ENCODE measurements at places on chromosomes 3 and 15.

- DNase-seq = peak; percentile 71
These were observed 36.1 kb upstream of the PLSCR5 start for GRCh38 chr3:146640955-146641867.

DNA sequence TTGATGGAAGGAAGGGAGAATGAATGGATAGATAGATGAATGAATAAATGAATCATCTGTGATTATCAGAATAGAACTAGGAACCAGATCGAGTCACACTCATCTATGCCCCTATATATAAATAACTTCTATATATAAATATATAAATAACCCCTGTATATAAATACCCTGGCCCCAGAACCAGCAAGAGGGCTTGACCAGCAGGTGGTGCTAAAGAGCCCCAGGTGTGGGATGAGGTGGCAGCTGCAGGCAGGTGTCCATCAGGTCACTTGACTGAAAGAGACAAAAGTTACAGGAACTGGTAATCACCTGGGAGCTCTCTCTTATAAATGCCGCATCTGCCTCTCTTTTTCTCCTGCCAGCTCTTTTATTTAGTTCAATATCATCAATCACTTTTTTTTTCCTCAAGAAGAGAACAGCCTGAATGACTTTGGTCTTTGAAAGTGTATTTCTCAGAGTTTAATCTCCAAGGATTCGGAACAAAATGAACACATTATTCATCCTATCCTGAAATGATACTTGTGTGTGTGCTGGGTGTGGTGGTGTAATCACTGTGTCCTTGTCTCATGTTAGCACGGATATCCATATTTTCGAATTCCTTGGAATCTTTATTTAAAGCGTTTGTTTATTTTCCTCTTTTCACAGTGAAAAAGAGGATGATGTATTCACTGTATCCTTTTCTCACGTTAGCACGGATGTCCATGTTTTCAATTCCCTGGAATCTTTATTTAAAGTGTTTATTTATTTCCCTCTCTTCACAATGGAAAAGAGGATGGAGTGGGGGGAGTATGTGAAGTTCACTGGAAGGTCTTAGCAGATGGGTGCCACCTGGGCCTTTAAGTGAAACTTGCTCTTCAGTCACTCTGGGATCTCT, 35.4 kb upstream of the ATG7 start:
- peak; percentile 71 for DNase-seq

DNA sequence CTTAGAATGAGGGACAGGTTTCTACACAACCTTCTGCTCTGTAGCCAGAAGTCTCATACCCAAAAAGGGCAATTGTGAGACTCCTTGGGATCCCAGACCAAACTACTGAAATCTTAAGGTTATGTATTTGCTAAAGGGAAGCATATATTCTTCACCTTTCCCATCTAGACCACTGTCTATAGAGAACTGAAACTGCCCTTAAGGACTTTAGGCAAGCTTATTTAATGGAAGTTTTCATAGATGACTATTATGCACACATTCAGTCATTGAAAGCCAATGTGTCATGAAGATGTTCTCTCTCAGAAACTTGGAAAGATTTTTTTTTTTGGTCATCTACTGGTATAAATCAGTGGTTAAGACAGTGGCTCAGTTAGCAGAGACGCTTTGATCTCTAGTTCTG, 365.3 kb downstream of the MCTP2 start:
- no peak for DNase-seq

DNA sequence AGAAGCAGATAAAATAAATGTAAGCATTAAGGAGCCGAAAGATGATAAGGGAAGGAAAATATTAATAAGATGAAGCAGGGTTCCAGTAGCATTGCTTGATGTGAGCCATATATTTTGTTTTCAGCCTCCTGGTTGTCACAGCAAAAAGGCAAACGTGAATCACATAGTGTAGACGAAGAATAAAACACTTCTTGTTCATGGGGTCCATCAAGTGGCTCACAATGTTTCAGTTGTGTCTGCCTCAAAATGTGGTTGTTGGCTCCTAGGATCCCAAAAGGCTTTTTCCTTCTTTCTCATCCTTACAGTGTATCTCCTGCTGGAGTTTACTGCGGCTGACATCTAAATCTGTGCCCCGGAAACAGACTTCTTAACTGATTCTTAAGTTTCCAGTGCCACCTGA, 195.1 kb downstream of the GHSR start:
- DNase-seq = no peak

- no peak for DNase-seq
These were observed 25.4 kb upstream of the EDEM1 start for GRCh38 chr3:5162102-5162501.

DNA sequence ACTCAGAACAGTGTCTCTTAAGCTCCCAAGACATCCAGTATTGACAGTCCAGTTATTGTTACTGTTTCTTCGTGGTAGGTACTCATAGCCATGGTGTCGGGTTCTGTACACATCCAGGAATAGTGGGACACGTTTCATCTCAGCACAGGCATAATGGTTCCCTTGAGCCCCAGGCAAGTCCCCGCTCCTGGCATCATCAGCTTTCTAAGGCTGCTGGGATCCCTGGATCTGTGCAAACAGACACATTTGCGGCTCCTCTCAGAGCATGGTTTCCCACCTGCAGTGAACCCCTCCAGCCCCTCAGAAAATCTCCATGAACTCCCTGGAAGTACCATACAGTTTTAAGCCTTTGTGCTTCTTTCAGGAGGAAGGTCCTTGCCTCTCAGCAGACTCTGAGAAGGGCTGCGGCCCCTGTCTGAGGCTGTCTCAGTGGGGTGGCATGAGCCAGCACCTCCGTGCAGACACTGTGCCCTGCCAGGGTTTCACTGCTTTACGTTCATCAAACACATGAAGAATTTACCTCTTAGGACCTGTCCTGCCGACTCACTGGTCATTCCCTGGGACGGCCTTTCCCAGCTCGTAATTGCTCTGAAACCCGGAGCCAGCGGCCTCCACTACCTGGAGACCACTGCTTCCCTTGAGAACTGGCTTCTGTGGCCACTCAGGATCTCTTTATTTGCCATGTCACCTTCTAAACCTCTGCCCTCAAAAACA, 124.9 kb downstream of the LRRK1 start:
- DNase-seq = no peak

DNA sequence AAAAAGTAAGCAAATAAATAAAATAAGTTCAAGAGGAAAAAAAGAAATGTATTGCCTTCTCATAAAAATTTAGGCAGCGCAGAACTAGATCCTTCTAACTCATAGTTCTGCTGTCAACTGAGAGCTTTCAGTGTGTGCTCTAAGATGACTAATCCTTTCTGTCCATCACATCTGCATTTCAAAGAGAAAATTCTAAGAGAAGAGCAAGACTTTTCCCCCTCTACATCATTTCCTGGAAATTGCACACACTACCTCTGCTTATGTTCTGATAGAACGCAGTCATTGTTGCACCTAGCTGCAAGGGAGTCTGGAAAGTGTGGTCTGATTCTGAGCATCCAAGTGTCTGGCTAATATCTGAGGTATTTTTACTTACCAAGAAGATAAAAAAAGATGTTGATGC, 39.6 kb upstream of the SLCO3A1 start:
- DNase-seq = no peak

- no peak for DNase-seq
These were observed 125.1 kb downstream of the GABRG3 start for GRCh38 chr15:27095886-27096624.

DNA sequence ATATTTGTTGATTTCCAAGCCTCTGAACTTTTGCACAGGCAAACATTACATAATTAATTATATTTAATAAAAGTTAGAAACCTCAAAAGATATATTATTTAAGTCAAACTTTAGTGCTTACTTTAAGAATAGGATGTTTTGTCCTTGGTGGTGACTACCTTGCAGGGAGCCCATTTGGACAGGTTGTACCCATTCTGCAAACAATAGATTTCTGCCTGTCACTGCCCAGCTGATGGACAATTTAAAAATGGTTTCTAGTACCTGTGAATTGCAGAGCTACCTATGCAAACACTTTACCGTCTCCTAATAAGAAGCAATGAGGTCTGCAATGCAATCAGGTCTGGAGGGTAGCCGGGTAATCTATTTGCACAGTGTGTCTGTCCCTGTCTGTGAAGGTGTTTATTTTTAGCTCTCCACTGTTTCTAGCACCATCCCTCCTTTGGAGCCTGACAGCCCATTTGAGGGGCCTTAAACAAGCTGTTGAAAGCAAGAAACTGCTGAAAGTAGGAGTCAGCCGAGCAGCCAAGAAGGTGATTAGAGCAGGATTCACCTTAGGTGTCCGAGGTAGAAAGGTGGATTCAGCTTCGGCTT, 556.2 kb upstream of the CFAP20DC start:
- DNase-seq = peak; percentile 6

- DNase-seq = no peak
These were observed 53.0 kb downstream of the IGSF11 start for GRCh38 chr3:118981494-118982134.

GRCh38 chr3:147640781-147641180, 231.6 kb downstream of the ZIC1 start:
- DNase-seq = no peak

DNA sequence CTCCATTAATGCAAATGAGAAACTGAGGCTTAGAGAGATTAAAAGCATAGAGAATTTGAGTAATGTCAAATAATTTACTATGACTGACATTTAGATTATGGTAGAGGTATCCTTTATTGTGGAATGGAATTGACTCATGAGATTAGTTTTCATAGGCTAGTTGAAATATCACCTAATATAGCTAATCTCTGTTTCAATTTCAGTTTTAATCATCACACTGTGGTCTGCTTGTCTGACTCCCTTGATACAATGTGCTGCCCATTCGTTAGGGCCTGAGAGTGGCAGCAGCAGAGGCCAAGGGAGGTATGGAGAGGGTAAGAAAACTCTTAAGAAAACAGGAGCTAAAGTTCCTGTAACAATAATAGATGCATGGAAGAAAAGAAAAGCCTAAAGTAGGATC, 13.2 kb upstream of the ZBTB20 start:
- no peak for DNase-seq

- no peak for DNase-seq
These were observed 285.0 kb downstream of the THSD4 start for GRCh38 chr15:71400294-71400693.

- no peak for DNase-seq
These were observed 9.5 kb upstream of the RPLP1 start for GRCh38 chr15:69443032-69443611.

GRCh38 chr3:188720636-188721035, 451.1 kb upstream of the TPRG1 start:
- no peak for DNase-seq

GRCh38 chr3:71430941-71431552, 152.5 kb downstream of the FOXP1 start:
- DNase-seq = no peak

- DNase-seq = peak; percentile 6
These were observed 18.4 kb downstream of the FLNB start for GRCh38 chr3:58026598-58026997.

- no peak for DNase-seq
These were observed 38.4 kb upstream of the FURIN start for GRCh38 chr15:90829942-90830440.

- DNase-seq = no peak
These were observed 48.7 kb downstream of the NAALADL2 start for GRCh38 chr3:174907628-174908407.

DNA sequence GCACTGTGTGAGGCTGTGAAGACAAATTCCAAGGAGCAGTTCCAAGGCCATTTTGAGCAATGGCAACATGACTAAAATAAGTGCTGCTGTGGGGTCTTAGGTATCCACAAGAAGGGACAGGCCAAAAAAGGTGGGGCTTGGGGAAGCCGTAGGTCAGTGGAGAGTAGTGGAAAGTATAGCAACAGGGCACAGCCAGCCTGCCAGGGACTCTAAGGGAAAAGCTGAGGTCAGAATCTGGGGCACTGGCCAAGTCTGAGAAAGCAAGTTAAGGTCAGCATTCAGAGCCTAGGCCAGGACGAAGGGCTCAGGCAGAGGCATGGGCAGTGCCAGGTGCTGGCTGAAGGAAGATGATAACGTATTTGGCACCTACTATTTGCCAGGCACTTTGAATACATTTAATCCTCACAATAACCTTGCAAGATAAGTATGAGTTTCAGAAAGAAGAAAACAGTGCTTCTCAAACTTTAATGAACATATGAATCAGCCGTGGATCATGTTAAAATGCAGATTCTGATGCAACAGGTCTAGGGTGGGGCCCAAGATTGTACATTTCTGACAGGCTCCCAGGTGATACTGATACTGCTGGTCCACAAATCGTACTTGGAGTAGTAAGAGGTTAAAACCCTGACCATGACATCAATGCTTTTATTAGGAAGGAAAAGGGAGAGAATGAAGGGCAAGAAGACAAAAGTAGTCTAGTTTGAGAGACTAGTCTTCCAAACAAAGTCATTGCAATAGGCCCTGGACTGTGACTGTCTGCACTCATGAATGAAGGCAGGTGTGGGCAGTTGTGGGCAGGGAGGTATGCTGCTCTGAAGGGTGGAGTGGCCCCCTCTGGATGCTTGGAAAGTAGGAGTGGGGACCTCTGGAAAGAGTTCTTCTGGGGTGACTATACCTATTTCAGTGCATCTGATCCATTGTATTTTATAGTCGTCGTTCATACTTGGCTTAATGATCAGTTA, 106.3 kb upstream of the ANKRD28 start:
- no peak for DNase-seq

DNA sequence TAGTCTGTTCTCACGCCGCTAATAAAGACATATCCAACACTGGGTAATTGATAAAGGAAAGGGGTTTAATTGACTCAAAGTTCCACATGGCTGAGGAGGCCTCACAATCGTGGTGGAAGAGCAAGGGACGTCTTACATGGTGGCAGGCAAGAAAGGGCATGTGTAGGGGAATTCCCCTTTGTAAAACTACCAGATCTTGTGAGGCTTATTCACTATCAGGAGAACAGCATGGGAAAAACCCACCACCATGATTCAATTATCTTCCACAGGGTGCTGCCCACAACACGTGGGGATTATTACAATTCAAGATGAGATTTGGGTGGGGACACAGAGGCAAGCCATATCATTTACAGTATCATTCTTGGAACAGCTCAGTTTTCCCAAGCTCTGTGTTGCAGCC, 268.0 kb downstream of the SUCLG2 start:
- DNase-seq = no peak

DNA sequence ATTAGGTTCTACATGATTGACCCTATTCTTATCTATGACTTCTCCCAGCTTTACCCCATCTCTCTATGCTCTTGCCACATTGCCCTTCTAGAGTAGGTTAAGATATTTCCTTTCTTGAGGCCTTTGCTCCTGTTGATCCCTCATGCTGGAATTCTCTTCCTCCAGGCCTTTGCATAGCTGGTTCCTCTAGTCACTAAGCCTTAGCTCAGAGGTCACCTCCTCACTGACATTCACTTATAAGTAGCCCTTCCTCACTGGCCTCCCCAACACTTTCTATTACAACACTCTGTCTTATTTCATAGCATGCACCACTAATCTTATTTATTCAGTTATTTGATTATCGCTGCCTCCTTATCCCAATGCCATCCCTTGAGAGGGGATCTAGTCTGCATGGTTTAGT, 228.4 kb upstream of the COL8A1 start:
- no peak for DNase-seq

- no peak for DNase-seq
These were observed 25.2 kb downstream of the PML start for GRCh38 chr15:74019734-74020133.

GRCh38 chr3:58588030-58588614, 10.9 kb upstream of the FAM107A start:
- no peak for DNase-seq

GRCh38 chr3:139836698-139837464, 98.1 kb upstream of the CLSTN2 start:
- DNase-seq = no peak
